HS-5 (cell line): ENCODE measurements at places on chromosomes 2 and 18.
A peak's percentile ranks its signal among the peaks of the same experiment; 100 is the strongest.

DNA sequence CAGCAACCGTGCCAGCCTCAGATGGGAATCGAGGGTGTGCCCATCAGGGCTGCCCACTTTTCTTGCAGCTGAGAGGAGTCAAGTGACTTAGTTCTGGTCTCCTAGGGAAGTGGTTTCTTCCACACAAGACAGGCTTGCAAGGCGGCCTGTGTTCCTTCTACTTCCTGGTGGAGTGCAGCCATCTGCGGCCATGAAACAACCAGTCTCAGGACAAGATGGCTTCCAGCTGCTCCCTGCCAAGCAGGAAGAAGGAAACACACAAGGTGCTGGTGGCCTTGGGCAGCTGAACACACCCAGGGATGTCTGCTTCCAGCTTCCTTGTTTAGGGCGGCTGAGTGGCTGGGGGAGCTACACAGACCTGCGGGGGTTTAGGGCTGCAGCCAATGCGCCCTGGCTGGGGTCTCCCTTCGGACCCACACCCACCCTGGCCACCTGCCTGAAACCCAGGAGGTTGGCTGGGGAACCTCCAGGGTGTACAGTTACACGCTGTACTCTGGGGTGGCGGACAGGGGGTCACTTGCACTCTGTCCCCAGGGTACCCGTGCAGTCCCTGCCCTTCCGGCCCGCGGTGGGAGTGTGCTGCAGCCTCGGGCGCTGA is 34.7 kb downstream of the PTPN18 start:
- no peak for DNase-seq

- no peak for DNase-seq
These were observed 87.8 kb downstream of the ACOXL start for GRCh38 chr2:110820128-110820527.

GRCh38 chr2:102251042-102251848 is 60.1 kb upstream of the IL1RL1 start:
- DNase-seq: no peak

- no peak for DNase-seq
These were observed at the start of gene CDH2 for GRCh38 chr18:28176948-28177827. Gene CDH2, minus strand, starts transcription at chr18:28177130. Its CDS starts 108 bp downstream, at chr18:28177022.

GRCh38 chr2:128391679-128392078 is 73.0 kb upstream of the HS6ST1 start:
- no peak for DNase-seq

DNA sequence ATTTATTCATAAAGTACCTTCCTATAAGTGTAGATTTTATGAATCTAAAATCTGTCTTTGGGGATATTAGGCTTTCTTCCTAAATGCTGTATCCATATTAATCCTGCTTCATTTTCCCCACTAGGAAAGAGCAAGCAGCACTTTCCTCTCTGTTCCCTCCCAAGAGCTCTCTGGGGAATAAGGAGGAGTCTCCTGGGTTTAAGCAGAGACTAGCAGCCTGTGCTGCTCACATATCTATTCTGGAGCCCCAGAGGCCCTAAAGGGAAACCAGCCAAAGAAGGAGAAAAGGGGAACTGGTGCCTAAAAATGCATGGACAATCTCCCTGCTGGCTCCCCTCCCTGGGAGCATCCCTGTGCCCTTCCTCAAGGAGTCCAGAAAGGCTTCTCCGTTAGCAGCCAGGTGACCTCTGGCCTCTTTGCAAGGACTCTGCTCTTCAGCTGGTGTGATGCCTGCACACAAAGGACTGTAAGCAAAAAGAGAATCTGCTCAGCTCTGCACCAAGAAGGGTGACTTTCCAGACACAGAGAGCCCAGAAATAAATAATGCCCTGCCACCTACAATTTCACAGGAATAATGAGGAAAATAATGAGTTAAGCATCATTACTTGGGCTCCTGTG is 270.6 kb downstream of the SS18 start:
- DNase-seq: no peak

GRCh38 chr2:21281384-21281783 is 157.6 kb downstream of the TDRD15 start:
- DNase-seq: no peak

GRCh38 chr18:63255435-63255834 is 64.1 kb downstream of the BCL2 start:
- no peak for DNase-seq

DNA sequence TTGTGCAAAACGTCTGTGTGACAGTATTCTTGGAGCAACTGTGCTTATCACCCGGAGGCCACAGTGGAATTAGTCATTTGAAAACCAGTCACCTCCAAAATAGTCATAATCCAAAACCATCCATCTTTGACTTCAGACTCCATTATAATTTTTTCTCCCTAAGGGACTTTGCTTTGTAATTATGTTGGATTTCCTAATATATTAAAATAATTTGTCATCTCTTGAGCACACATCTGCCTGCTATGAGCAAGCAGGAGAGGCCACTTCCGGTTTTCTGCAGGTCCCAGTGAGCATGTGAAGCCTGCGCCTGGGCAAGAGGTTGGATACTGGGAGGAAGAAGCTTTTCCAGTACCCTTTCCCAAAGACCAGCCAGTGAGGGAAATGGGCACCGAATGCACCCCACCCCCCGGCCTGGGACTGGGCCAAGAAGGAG is 57.7 kb downstream of the ODC1 start:
- DNase-seq: no peak

DNA sequence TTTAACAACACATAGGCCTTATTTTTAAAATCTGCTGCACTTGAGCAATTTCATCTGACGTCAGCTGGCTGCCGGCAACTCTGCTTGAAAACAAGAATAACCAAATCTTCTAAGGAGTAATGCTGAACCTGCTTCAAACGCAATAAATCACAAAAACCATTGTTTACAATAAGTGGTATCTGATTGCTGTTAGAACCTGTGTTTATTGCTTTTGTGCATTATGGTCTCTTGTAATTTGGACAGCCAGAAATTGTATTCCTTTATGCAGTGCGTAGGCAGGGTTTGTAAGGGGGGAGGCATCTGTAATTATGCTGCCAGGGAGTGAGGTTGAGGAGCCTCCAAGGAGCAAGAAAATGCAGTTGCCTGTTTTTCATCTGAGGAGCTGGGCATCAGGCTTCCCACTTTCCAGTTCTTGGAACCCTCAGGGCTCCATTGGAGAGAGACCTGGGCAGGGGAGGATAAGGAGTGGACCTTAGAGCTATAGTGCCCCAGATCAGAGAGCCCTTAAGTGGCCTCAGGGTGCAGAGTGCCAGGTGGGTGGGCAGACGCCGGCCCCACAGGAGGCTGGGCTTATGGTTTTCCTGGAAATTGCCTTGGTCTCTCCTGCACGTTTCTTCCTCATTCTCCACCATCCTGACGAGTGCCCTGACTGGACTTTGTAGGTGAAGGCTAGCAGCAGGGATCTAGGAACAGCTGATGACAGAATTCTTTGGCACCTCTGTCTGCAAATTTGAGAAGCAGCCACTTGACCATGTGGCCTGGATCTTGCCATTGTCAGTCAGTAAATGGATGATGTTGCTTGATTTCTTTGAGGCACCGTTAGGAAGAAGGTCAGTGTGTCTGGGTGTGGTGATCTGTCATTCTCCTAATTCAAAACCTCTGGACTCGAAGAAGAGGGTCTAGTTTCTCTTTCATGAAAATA is 129.2 kb downstream of the KLHL29 start:
- no peak for DNase-seq

GRCh38 chr2:17036361-17036760 is 370.7 kb upstream of the CYRIA start:
- DNase-seq: no peak

- DNase-seq: no peak
These were observed 99.1 kb downstream of the ALPK2 start for GRCh38 chr18:58529714-58530354.

GRCh38 chr2:30958918-30959265 is 151.6 kb upstream of the CAPN13 start:
- DNase-seq: no peak

- no peak for DNase-seq
These were observed 257.0 kb downstream of the CLIP4 start for GRCh38 chr2:29372185-29372584.

GRCh38 chr2:44813165-44813564 is 128.3 kb upstream of the SIX3 start:
- DNase-seq: no peak

GRCh38 chr18:13446024-13446423 is 227.5 kb downstream of the LDLRAD4 start:
- DNase-seq: no peak

DNA sequence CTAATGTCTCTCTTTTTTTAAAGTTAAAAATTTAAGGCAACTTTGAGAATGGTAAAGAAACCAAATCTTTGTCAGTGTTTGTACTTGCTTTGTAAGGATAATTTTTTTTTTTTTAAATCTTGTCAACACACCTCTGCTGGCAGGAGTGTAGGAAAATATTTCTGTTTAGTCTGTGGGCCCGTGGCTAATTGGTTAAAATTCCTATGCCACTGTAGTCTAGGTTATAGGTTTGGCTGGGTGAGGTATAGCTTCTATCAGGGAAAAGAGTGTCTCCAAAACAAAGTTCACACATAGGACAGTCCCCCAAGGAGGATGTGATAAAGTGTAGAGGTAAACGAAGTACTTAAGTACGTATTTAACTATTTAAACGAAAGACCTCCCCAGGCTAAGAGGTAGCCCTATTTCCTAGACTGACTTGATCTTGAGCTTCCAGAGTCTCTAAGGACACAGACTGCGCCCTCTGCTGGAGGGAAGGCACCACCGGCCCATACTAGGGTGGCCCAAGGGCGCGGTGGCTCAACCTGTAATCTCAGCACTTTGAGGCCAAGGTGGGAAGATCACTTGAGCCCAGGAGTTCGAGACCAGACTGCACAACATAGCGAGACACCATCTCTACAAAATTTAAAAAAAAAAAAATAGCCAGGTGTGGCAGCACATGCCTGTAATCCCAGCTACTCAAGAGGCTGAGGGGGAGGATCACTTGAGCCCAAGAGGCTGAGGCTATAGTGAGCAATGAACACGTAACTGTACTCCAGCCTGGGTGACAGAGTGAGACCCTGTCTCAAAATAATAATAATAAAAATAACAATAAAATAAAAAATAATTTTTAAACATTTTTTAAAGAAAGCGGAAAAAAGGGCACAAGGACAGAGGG is 8.9 kb downstream of the TEX44 start:
- no peak for DNase-seq

GRCh38 chr2:73994178-73994831 is 9.6 kb downstream of the TET3 start:
- DNase-seq: no peak

- DNase-seq: no peak
These were observed 231.9 kb downstream of the PTGR3 start for GRCh38 chr18:74977041-74977440.

DNA sequence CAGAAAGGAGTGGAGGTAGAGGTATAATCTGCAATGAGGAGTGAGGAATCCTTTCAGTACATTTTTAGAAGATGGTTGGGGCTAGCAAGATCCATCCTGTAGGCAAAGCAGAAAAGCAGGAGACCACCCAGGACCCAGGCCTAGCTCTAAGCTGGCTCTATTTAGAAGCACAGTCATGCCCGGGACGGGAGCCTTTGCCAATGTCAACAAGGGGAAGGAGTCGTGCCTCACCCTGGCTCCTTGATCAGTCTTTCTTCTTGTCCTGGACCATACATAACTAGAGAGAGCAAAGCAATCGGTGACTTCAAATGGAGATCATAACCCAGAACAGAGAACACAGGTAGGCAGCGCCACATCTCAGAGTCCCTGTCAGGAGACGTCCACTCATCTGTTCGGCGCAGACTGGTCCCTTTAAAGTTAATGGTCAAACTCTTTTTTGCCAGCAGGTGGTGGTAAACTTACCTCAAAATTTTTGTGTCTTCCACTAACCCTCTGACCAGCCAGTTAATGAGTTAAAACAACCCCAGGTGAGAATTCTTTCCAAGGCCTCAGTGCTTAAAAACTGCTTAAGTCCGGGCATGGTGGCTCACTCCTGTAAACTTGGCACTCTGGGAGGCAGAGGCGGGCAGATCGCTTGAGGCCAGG is 8.0 kb downstream of the MC5R start:
- DNase-seq: no peak

- no peak for DNase-seq
These were observed 6.3 kb downstream of the RND3 start for GRCh38 chr2:150480971-150481830.

DNA sequence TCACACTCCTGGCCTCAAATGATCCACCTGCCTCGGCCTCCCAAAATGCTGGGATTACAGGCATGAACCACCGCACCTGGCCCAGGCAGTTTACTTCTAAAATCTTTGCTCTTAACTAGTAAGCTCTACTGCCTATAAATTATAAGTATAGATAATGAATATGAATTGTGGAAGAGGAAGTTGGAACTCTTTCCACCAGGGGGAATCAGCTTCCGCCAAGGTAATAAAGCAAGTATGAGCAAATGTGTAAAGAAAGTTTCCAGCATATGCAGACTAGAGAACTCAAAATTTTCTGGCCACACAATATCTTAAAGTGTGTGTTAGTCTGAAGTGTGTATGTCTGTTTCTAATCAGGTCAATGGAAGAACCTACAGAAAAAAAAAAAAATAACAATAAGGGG is 68.1 kb downstream of the RMDN2 start:
- no peak for DNase-seq

DNA sequence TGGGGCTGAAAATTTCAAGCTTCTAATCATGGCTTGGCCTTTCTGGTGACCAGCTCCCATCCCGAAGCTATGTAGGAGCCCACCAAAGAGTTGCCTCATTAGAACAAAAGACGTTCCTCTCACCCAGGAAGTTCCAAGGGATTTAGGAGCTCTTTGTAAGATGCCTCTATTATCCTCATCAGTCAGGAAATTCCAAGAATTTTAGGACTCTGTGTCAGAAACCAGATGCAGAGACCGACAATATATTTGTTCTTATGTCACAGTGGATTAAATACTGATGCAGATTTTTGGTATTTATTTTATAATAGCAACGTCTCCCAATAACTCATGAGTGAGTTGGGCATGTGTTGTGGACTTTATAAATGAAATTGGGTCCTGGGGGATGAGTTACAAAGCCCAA is 91.8 kb upstream of the SKOR2 start:
- peak; percentile 77 for DNase-seq

DNA sequence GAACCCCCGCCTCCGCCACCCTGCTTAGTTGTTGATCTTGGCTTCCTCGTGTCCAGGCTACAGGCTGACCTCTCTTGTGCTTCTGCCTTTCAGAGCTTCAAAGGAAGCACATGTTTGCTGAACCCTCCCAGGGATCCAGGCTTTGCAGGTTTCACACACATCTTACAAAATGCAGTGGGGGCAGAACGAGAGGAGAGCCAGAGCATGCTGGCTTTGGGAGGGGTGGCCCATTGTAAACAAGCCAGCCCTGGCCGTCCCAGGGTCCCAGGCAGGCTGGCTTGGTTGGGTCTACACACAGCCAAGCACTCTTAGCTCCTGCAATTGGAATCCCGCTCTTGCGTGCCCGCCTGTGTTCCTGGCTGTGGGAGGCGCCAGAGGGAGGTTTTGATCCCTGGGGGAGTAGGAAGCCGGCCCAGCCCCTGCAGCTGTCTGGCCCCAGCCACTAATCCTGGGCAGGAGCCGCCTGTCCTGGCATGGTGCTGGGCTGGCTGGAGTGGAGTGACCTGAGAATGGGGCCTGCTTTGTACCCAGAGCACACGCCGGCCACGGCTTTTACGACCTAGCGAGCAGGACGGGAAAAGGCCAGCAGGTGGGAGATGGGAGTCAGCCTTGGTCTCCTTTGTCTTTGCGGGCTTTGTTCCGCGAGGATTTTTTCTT is 53.9 kb downstream of the SH3BP4 start:
- no peak for DNase-seq
